Smooth muscle cell of the pulmonary artery (primary cell): ENCODE measurements at places on chromosomes 5 and 9. TPM values are rescaled to one million over a fixed set of nuclear protein-coding genes. Genes with fewer than 3 reads are reported as not detected.

The IRX4 gene
- total RNA-seq, result not detected in 2 replicates

The CBY3 gene
- 0.20 TPM in 1 of 2 replicates, not detected in the other for total RNA-seq

The SPATA31D4 gene
- not detected in 2 replicates for total RNA-seq

The FGD3 gene
- total RNA-seq, result not detected in 2 replicates

The ST8SIA4 gene
- total RNA-seq, result 0.30 and 1.1 TPM in 2 replicates

The SH3TC2 gene
- 2.4 and 3.1 TPM in 2 replicates for total RNA-seq

The SAXO1 gene
- under 0.01 TPM in 1 of 2 replicates, not detected in the other for total RNA-seq

The RNF183 gene
- not detected in 2 replicates for total RNA-seq

The ECM2 gene
- total RNA-seq, result 7.0 and 30.7 TPM in 2 replicates

The OR13C2 gene
- 0.20 TPM in 1 of 2 replicates, not detected in the other for total RNA-seq

The SLC46A2 gene
- total RNA-seq, result not detected in 2 replicates

The ROPN1L gene
- 0.33 and 0.36 TPM in 2 replicates for total RNA-seq

The MRPL36 gene
- 32.0 and 42.7 TPM in 2 replicates for total RNA-seq

The RNF208 gene
- total RNA-seq, result 1.2 and 2.8 TPM in 2 replicates

The STPG3 gene
- not detected in 2 replicates for total RNA-seq

The FST gene
- total RNA-seq, result 175 and 189 TPM in 2 replicates

The KIF4B gene
- total RNA-seq, result under 0.01 TPM in 1 of 2 replicates, not detected in the other

The OR1J2 gene
- total RNA-seq, result 0.50 TPM in 1 of 2 replicates, not detected in the other
